ENCODE measurements at places on chromosomes 3 and 15. TPM values are rescaled to one million over a fixed set of nuclear protein-coding genes. Genes with fewer than 3 reads are reported as not detected.

GRCh38 chr15:90046911-90047392 lies 45.8 kb downstream of the ZNF710 start:
- no peak for DNase-seq

DNA sequence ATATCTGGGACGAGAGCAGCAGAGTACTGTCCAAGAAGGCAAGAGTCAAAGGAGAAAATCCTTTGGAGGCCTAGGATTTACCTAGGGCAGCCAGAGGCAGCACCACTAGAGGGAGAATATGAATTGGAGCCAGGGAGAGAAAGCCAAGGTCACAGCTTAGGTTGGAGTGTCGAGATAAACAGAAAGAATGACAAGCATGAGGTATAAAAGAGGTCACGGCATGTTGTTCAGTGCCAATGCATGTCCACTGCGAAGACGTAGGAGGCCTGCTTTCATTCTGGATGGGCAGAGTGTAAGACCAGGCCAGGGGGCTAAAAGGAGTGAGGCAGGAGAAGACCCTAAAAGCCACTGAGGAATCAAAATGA lies 47.2 kb downstream of the THBS1 start:
- no peak for DNase-seq

- no peak for DNase-seq
These were observed 392.6 kb upstream of the ADAMTS9 start for GRCh38 chr3:65080432-65080831.

- no peak for DNase-seq
These were observed 4.0 kb downstream of the PDHB start for GRCh38 chr3:58429657-58430056.

DNA sequence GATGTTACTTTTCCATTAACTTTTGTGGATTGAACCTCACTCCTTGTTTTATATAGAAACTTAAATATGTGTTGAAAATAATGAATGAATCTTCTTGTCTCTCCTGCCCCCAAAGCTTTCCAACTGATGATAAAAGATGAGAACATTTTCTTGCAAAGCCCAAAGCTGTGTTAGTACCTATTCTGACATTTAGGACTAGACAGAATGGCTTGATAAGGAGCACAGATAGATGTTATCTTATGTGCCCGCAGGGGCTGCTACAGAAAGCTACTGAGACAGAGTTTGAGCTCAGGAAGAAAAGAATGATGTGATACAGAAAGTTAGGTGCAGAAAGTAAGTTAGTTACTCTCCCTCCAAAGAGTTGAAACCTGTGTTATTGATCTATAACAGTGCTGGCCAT lies 109.4 kb upstream of the ATP11B start:
- DNase-seq, result no peak

- no peak for DNase-seq
These were observed 33.6 kb upstream of the LRRC3B start for GRCh38 chr3:26588931-26589330.

GRCh38 chr3:183662099-183662498 lies 26.7 kb downstream of the KLHL24 start:
- no peak for DNase-seq

DNA sequence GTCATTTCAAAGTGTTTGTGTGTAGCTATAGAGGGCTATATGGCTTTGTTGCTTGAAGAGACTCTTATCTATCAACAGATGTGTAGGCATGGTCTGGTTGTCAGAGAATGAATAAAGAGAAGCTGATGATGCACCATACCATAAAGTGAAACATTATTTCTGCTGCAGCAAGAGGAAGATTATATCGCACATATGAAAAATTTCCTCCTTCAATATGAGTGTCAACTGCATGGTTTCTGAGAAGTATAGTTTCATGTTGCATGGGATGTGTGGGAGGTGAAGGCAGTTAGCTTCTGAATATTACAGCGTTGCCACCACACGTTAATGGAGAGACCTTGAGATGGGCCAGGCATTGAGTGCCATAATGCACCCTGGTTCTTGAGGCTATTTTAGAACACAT lies 217.9 kb downstream of the SATB1 start:
- DNase-seq, result no peak

DNA sequence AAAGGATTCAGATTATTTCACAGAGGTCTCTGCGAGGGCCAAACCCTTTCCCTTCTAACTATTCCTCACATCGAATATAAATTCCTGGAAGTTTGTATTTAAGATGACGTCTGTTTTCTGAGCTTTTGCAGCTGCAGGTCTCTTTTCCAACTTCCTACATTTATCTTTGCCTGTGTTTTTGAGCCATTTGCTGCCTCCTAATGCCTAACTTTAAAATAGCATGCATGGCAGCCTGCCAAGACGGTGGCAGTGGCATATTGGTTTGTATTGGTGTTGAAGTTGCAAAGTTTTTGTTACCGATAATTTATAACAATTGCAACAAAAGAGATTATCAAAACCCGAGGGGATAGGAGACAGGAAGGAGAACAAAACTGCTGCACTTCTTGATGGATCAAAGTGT lies 187.1 kb upstream of the DNAJC19 start:
- no peak for DNase-seq

GRCh38 chr3:125107861-125108567 lies 52.2 kb upstream of the HEG1 start:
- DNase-seq, result no peak

DNA sequence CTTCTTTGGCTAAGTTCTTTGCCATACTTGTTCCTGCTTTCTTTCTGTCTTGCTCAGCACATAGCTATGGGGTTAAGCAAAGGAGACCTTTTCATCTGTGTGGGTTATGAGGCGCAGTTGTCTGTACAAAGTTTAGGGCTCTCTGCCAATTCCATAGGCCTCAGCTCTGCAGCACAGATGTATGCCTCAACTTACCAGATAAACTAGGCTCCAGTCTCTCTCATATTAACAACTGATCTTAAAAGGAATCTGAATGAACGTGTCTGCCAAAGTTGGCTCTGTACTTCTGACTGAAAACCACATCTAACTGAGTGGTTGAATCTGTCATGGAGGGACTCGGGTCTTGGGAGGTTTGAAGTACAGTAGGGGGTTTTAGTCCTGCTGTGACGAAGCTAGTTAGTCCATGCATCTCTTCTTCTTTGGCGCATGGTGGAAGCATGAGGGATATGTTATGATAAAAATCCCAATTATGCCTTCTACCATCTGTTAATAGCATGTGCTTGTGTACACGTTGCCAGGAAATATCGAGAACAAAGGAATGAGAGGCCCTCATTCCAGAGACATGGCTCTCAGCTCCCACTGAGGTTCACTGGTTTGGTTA lies 114.6 kb upstream of the TSC22D2 start:
- no peak for DNase-seq

GRCh38 chr3:53583161-53583690 lies 88.8 kb downstream of the CACNA1D start:
- no peak for DNase-seq

DNA sequence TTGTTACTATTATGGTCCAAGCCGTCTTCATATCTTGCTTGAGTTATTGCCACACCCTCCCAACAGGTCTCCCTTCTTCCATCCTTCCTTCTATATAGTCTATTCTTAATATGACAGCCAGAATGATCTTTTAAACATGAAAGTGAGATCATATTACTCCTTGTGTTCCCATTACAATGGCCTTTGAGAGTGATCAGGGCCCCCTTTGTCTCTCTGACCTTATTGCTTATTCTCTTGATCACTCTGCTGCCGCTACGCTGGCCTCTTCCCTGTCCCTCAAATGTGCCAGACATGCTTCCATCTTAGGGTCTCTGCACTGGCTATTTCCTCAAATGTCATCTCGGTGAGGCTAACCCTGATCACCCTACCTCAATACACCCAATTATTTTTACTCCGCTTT lies 38.1 kb downstream of the UBE2E2 start:
- DNase-seq, result no peak

GRCh38 chr3:124934577-124934976 lies at the start of gene MUC13:
MUC13 (minus strand) TSS chr3:124934751; CDS start chr3:124934712, 39 bp downstream.
- DNase-seq, result no peak

DNA sequence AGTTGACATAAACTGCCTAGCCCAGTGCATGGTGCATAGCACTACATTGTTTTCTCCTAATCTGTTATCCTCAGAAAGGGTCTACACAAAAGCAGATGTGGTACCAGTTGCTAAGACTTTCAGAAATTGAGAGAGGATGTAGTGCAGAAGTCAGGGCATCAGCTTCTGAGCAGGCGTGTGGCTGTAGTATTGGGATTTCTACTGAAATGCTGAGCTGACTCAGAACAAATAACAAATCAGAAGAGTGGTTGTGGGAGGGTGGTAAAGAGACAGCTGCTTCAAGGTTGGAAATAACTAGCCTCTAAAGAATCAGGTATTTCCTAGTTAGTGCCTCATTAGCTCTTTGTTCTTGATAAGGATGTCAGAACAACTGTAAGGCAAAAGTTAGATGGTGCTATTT lies 161.3 kb downstream of the AKAP13 start:
- no peak for DNase-seq

DNA sequence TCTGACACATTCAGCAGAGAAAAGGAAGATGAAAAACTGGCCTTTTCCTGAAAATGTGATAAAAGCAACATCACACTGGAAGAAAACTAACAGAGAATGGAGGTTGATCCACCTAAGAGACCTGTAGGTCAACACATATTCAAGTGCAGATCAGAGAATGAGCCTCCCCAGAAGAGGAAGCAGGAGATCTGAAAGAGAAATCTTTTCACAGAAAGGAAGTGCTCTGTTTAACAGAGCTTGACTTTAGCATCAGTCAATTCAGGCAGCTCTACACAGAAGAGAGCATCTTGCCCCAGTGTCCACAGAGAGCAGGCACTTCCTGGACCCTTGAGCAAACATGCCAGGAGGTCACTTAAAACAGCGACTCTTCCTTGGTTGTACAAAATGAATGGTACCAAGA lies 655.4 kb upstream of the GBE1 start:
- DNase-seq, result no peak

DNA sequence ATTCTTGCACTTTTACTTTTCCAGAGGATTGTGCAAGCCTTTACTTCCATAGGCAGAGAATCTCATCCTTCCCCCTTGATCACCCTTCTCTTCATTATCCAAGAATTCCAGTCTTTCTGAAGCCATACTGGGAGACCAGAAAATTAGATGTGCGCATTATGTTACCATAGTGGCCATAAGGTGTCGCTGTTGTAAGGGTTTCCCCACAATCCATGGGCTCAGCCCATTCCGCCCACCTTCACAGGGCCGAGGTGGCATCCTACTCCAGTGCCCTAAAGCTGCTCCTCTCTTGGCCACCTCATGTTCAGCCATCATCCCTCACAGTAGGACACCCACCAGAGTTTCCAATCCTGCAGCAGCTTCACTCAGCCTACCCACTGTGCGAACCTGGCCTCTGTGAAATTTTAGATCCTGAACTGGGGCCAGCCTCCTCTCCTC lies 35.0 kb downstream of the CTSH start:
- no peak for DNase-seq

- DNase-seq, result no peak
These were observed 238.8 kb downstream of the OPA1 start for GRCh38 chr3:193831495-193832455.

- DNase-seq, result no peak
These were observed 106.6 kb downstream of the LSAMP start for GRCh38 chr3:116338713-116339112.

DNA sequence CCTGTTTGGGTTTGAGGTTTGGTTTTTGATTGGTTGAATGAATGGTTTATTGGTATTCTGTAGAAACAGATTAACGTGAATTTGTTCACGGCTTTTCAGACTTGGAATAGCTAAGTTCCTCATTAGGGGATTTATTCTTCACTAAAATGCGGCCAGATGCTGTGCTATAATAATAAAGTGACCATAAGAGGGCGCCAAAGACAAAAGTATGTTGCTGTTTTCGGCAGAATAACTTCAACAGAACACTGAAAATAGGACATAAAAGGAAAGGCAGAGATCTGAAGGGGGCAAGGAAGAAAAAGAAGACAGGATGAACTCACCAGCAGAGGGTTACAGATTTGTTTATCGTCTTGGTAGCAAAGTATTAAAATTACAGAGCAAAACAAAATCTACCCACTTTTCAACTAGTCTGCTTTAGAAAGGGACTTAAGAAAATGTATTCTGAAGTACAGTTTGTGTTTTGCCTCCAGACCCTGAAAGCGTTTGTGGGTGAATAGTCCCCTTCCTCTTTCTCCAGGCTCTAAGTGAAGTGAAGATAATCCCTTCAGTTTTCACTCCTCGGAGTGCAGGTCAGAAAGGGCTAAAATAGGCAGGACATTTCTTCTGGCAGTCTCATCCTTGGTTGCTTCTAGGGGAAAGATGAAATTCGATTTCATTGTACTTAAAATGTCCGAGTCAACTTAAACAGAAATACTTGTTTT lies 147.6 kb downstream of the IL20RB start:
- no peak for DNase-seq

GRCh38 chr3:4712109-4712508 lies 219.0 kb downstream of the ITPR1 start:
- no peak for DNase-seq

DNA sequence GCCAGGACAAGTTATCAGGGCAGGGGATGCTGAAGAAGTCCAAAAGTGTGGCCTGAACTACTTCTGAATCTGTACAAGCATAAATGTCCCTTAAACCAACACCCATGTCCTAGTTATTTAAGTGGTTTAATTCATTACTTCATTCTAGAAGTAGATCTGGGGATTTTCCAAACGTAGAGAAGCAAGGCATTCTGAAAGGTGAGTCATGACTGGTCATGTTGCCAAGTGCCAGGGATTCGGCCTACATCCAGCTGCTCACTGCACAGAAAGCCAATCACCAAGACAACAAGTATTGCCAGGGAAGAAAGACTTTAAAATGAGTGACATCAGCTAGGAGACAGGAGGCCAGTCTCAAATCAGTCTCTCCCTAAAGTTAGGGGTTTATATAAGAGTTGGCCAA lies 396.6 kb downstream of the GABRB3 start:
- no peak for DNase-seq

DNA sequence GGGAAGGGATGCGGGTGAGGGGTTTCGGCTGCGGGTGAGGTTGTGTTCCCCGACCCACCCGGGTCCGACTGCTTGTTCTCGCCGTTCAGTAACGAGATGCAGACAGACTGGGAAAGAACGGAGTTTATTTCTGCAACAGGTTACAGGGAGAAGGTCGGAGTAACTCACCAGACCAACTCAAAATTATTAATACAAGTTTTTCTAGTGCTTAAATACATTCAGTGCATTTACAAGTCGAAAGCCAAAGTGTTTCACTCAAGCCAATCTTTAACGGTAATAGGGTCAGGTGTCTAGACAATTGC lies 492 bp upstream of the HIGD1A start:
- DNase-seq, result no peak

DNA sequence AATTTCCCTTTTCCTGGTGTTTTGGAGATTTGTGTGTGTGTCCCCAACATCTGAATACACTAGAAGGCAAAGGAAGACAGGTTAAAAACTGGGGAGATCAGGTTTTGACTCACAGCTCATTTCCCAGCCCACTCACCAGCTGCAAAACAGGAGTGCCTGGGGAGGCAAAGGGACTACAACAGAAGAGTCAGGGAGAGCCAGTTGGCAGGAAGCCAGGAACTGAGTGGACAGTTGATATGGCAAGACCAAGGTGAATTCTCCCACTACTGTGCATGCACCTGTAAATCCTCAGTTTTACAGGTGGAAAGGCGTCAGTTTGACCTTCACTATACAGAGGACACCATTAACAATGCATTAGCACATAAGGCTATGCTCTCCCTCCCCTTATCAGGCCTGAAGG lies 901.5 kb upstream of the SEMA6D start:
- peak; percentile 53 for DNase-seq

GRCh38 chr3:32106929-32107362 lies 526 bp downstream of the GPD1L start:
- no peak for DNase-seq

GRCh38 chr3:101009386-101009785 lies 16.2 kb upstream of the ABI3BP start:
- DNase-seq, result no peak

The STAB1 gene
- not detected for total RNA-seq

The C3orf85 gene
- total RNA-seq, result not detected

The TMA7 gene
- 243 TPM for total RNA-seq

The PLCB2 gene
- 3.4 TPM for total RNA-seq

The BCHE gene
- 1.6 TPM for total RNA-seq

The FAM81A gene
- total RNA-seq, result 0.54 TPM

The SERINC4 gene
- not detected for total RNA-seq

The ALDH1A2 gene
- 0.54 TPM for total RNA-seq
